Left cardiac atrium (tissue), 4 donors: ENCODE measurements at places on chromosomes 5 and 9. TPM values are rescaled to one million over a fixed set of nuclear protein-coding genes. Genes with fewer than 3 reads are reported as not detected.

NAIP gene
- total RNA-seq: 13.7 TPM

GRCh38 chr5:54093861-54094260 lies 216.5 kb downstream of the ARL15 start:
- DNase-seq: no peak

GRCh38 chr9:16003785-16004184 lies 450.9 kb downstream of the CCDC171 start:
- no peak for DNase-seq

GRCh38 chr5:31605920-31606319 lies 33.0 kb upstream of the PDZD2 start:
- DNase-seq: no peak

DNA sequence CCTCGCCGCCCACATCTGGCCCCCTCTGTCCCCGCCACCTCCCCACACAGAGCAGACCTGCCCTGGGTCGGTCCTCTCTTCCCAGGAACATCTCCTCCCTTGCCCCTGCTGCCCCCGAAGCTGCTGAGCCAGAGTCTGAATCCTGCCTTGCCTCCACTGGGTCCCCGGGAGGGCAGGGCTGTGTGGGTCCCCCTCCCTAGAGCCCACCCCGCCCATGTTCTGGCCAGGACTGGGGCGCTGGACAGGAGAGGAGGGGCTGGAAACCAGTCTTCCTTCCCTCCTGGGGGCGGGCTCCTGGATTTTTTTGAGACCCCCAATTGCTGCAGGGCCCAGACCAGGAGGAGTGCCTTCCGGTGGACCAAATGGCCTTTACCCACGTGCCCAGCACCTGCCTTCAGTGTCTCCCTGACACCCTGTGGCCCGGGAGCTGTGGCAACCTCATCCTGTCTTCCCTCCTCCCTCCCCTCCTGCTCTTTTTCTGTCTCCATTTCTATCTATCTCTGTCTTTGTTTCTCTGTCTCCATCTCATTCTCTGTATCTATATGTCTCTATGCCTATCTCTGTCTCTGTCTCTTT lies 12.1 kb downstream of the MRPL36 start:
- no peak for DNase-seq

SPEF2 gene
- total RNA-seq: 2.8 TPM

- DNase-seq: no peak
These were observed 14.5 kb downstream of the PHF19 start for GRCh38 chr9:120862452-120862851.

GRCh38 chr5:114362977-114363761 lies 1.3 kb downstream of the KCNN2 start:
- DNase-seq: no peak

GLDC gene
- total RNA-seq: 0.24 TPM

- no peak for DNase-seq
These were observed 837 bp upstream of the AHRR start for GRCh38 chr5:320524-321229.

DNA sequence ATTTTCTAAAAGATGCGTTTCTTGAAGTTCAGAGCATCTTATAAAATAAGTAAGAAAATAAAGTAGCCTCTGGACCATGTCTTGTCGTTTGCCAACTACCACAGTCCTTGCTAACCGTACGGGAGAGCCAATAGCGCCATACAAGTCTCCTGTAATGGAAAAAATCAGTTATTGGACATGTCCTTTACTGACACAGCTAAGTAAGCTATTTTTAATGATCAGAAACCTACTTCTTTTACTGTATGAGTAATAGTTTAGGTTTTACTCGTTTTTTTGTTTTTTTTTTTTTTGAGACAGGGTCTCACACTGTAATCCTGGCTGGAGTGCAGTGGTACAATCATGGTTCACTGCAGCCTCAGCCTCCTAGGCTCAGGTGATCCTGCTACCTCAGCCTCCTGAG lies 37.7 kb upstream of the RAPGEF6 start:
- DNase-seq: no peak

SPINK13 gene
- total RNA-seq: not detected

DNA sequence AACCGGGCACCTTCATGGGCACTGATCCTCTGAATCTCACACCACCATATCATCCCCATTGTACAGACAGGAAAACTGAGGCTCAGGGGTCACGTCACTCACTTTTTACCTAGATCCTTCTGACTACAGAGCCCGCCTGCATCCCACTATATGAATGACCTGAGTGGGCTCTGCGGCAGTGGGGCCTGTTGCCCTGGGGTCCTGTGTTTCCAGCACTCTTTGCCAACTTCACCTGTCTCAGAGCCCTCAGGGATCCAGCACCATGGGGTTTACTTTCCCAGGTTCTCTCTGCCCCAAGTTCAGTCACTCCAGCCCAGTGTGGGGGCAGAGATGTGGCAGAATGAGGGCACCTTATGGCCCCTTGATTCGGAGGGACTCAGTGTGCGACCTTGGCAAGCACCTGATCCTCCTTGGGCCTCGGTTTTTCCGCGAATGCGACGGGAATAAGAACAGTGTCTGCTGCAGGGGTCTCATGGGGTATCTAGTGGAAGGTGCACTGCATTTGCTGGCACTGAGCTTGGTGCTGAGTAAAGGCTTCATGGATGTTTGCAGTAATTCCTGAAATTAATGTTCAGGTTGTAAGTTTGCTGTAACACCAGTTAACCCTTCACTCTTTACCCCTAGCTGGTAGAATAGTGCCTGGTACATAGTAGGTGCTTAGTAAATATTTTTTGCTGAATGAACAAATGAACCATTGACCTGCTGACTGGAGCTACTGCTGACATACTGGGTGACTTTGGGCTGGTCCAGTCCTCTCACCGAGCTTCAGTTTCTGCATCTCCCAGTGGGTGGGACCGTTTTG lies 47.1 kb upstream of the BOD1 start:
- no peak for DNase-seq

DNA sequence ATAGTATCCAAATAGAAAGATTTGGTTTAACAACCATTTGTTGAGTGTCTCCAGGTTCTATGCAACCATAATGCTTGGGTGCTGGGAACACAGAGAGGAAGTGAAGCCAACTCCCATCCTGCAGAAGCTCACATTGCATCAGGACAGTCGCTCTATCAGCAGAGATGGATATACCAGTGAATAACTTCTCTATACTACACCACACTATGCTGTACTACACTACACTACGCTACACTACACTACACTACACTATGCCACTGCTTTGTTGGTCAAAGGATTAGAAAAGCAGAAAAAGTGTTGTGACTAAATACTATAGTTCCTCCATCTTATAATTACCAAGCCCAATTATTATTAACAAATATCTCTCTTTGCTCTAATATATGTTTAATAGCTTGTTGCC lies 89.2 kb upstream of the PRRC1 start:
- no peak for DNase-seq

NXNL2 gene
- total RNA-seq: not detected

- DNase-seq: no peak
These were observed 1.6 kb downstream of the HTR1A start for GRCh38 chr5:63960646-63961045.

- DNase-seq: no peak
These were observed 25.2 kb downstream of the TGFBR1 start for GRCh38 chr9:99130069-99130468.

DNA sequence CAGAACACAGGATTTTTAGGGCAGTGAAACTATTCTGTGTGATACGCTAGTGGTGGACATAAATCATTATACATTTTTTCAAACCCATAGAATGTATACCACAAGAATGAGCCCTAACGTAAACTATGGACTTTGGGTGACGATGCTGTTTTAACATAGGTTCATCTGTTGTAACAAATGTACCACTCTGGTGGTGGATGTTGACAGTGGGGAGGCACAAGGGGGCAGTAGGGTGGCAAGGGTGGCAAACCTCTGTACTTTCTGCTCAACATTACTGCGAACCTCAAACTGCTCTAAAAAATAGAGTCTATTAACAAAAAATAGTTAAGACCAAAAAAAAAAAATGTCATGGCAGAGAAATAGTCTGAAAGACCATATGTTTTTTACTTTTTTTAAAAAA lies 9.1 kb upstream of the MVB12B start:
- no peak for DNase-seq

DNA sequence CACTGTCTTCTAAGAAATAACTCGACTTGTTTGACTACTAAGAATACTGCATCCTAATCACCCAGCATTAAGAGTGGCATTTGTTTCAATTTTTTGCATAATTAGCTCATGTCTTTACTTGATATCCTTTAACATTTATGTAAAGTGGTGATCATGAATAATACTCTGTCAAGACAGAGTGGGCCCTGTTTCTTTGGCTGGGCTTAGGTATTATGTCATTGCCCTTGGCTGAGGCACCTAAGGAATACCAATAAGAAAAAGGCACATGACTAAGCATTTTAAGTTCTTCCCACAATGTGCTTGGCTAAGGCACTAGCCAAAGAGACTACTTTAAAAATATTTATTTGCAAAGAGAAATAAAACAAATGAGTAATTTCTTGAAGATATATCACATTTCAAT lies 308.1 kb downstream of the CTNND2 start:
- no peak for DNase-seq

MARCOL gene
- total RNA-seq: not detected

NPR2 gene
- 24.3 TPM for total RNA-seq

- DNase-seq: no peak
These were observed 439.6 kb downstream of the CSNK1G3 start for GRCh38 chr5:123951582-123951977.

GRCh38 chr9:93161786-93162562 lies 22.0 kb upstream of the WNK2 start:
- DNase-seq: no peak

DNA sequence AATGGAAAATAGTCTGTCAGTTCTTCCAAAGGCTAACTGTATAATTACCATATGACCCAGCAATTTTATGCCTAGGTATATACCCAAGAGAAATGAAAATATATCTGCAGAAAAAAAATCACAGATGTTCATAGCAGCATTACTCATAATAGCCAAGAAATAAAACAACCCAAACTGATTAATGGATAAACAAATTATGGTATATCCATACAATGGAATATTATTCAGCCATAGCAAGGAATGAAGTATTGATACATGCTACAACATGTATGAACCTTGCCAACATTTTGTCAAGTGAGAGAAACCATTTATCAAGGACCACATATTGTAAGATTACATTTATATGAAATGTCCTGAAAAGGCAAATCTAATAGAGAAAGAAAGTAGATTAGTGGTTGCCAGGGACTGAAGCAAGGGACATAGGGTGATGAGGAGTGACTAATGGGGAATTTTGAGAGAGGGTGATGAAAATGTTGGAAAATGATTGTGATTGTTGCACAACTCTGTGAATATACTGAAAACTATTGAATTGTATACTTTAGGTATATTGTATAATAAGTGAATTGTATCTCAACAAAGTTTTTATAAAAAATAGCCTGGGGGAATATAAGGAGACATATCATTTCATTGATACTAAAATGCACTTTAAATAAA lies 114.4 kb downstream of the PBX3 start:
- DNase-seq: no peak

- no peak for DNase-seq
These were observed 34.7 kb downstream of the GLT6D1 start for GRCh38 chr9:135604437-135605237.

DNA sequence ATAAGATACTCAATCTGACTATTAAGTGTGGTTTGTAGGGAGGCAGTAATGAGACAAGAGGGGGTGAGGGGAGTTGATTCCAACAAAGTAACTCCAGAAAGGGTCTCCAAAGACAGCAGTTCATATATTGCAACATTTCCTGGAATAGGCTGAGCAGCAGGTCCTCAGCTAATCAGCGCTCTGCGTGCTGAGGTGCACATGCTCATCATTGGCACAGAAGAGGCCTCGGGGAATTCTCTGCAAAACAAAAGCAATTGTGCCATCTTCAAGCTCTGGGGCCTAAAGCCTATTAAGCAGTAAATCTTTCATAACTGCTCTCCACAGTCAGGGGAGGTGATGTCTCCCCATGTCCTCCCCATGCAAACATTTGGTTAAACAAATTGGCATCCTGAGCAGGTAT lies 357.3 kb downstream of the SPOCK1 start:
- no peak for DNase-seq

PLPP7 gene
- 82.7 TPM for total RNA-seq

IFNE gene
- not detected for total RNA-seq

LVRN gene
- total RNA-seq: 3.9 TPM

DNA sequence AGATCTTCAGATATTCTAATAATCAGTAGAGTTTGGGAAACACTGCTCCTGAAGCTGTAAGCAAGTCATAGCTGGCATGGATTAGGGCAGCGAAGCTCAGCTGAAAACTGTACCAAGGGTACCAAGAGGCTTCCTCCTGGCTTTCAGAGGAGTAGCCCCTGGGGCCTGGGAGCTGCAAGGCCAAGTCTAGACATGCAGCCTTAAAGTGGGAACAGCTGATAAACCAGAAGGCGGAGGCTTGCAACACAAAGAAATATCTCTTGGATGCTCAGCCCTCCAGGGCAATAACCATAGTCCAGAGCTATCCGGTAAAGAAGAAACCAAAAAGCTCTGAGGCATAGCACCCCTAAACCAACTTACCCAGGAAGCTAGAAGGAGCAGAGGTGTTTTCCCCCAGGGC lies 51.5 kb downstream of the MRPS30 start:
- DNase-seq: no peak

- DNase-seq: no peak
These were observed 261.6 kb downstream of the GLIS3 start for GRCh38 chr9:4038182-4038723.

NTRK2 gene
- 20.6 TPM for total RNA-seq

IGFBPL1 gene
- total RNA-seq: 0.31 TPM

DNA sequence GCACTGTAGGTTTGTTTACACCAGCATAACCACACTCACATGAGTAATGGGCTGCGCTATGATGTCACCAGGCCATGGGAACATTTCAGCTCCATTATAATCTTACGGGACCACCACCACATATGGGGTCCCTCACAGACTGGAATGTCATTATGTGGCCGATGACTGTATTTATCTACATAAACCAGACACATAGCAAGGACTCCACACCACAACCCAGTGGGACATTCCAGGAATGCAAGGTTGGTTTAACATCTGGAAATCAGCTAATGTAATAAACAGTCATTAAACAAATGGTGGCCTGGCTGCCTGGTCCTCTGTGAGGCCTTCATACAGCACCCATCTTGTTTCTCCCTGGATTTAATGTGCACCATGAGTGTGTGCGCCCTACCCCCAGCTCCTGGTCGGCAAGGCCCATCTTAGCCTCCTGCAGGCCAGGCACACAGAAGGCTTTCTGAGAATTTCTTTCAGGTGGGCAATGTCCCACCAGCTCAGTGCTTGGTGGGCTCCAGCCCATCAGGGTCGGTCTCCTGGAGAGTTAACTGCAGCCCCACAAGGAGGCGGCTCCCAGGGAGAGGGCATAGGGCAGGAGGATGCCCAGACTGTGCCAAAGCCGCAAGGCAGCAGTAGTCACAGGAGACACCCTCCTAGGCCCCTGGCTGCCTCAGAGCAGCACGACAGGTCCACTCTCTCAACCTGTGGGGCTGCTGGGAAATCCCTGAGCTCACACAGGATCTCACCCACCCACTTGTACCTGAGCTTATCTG lies 35.9 kb upstream of the SARDH start:
- DNase-seq: no peak

DNA sequence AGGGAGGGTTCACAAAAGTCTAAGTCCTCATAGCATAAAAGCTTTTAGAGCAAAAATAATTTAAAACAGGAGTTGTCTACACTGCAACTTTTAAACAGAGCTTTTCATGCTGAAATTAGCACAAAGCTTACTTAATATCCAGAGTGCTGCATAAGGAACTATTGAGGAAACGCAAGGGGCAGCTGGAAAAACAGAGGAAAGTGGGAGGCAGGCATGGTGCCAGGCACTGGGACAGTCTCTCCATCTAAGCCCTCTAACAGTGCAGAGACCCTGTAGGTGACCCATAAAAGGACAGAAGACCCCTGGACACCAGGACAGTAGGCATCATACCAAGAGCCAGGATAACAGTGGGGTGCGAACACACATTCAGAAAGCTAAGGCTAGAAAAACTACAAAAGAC lies 49.3 kb downstream of the ADAMTS12 start:
- DNase-seq: no peak

AK8 gene
- 0.18 TPM for total RNA-seq

GRCh38 chr5:178699681-178700253 lies 30.7 kb downstream of the ZNF354A start:
- DNase-seq: no peak
